ENCODE measurements at places on chromosomes 3 and 15.

DNA sequence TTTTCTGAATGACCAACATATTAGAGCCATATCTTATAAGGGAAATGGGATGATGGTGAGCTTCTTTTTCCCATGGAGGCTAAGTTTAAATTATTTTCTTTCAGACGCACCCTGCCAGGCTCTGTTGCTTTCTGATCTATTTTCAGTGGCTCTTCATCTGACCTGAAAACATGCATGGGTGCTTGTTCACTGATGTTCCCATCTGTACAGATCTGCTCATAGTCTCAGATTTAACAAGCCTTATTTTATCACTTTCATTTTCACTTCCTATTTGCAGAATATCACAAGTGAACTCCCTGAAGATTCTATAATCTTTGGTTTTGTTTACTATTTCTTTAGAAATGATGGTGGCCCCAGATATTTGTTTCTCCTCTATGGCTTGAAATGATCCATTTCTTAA, 31.1 kb upstream of the SUCLG2 start:
- no peak for DNase-seq

- DNase-seq, result no peak
These were observed 14.7 kb downstream of the NDUFAF1 start for GRCh38 chr15:41387646-41388045.

- DNase-seq, result peak; percentile 43
These were observed 34.9 kb downstream of the SNAPC5 start for GRCh38 chr15:66462627-66463026.

GRCh38 chr15:74497584-74497983, 36.6 kb upstream of the UBL7 start:
- no peak for DNase-seq

DNA sequence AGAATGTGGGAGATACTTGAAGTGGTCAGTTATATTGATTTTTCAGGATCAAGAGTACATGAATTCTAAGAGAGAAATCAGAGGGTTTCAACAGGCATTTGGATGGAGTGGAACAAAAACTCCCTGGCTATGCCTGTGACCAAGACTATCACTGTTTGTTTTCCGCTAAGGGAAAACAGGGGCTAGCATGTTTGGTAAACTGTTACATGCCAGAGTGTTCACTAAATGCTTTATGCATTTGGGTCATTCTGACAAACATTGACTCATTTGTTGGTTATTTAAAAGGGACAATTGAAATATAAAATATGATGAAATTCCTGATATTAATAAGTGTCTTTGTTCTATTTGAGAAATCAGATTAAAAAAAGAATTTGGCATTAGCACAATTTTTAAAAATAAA, 603.9 kb upstream of the KCNMB2 start:
- no peak for DNase-seq

GRCh38 chr3:52220380-52221026, 4.9 kb downstream of the TLR9 start:
- peak; percentile 90 for DNase-seq

DNA sequence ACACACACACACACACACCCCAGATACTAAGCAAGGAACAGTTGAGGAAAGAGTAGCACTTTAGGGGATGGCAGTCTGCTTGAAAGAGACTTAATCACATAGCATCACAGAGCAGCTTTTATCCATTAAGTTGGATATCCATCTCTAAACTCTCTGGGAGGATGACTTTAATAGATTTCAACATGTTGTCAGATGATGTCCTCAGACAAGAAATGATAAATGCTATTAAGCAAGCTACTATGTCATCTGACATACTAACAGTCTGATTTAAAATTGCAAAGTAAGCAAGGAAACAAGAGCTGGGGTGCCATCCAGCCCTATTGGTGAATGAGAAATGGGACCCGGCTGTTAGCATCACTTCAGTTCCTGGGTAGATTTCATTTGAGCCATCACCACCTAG, 136.9 kb downstream of the PLCL2 start:
- no peak for DNase-seq

GRCh38 chr3:15796771-15797641, 773 bp downstream of the ANKRD28 start:
- DNase-seq, result peak; percentile 57

DNA sequence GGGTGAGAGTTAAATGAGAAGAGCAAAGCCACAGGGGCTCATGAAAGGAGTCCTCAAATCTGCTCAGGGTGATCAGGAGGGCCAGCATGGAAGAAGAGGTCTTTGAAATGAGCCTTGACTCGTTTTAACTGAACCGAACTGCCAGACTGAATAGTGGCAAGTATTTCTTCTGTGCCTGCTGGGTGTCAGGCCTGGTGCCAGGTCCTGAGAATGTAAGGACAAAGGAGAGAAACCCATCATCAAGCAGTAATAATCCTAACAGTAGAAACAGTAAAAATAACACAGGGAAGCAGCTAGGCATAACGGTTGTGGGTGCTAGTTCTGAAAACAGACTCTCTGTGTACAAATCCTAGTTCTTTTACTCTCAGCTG, 40.4 kb upstream of the SMAD3 start:
- DNase-seq, result no peak

DNA sequence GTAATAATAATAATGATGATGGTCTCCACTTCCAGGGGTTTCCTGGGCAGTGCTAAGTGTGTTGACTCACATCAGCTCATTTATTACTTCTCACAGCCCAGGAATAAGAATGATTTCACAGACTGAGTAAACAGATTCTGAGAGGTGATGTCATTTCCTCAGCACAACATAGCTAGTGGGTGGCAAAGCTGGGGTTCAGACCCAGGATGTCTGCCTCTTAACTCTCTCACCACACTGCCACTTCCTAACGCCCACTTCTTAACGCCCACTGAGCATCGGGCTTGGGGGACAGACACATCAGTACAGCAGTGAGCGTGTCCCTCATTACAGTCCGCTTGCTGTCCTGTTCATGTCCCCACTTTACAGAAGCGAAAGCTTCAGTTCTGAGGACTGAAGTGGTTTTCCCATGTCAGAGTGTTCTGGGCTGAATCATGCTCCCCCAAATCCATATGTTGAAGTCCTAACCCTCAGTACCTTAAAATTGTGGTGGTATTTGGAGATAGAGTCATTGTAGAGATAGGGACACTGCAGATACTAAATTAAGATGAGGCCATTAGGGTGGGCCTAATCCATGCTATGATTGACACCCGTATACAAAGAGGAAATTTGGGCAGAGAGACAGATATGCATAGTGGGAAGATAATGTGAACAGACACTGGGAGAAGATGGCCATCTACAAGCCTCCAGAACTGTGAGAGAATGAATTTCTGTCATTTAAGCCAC, 68.0 kb downstream of the ATP2B2 start:
- DNase-seq, result no peak

All from GM23338 (cell line).